ENCODE measurements at places on chromosomes 1 and 21. TPM values are rescaled to one million over a fixed set of nuclear protein-coding genes. Genes with fewer than 3 reads are reported as not detected.

CFAP45 gene
- total RNA-seq: 9.0 TPM

NECTIN4 gene
- total RNA-seq: 0.22 TPM

LIN28A gene
- total RNA-seq: not detected

CRNN gene
- not detected for total RNA-seq

ARHGAP29 gene
- total RNA-seq: not detected

NBPF14 gene
- total RNA-seq: 12.9 TPM

YBEY gene
- total RNA-seq: 14.8 TPM

Data from CD4-positive, alpha-beta T cell (primary cell).